ENCODE measurements at places on chromosomes 3 and 15.

- no peak for DNase-seq
Observed at GRCh38 chr3:23624305-23624704, 181.4 kb upstream of the UBE2E1 start.

DNA sequence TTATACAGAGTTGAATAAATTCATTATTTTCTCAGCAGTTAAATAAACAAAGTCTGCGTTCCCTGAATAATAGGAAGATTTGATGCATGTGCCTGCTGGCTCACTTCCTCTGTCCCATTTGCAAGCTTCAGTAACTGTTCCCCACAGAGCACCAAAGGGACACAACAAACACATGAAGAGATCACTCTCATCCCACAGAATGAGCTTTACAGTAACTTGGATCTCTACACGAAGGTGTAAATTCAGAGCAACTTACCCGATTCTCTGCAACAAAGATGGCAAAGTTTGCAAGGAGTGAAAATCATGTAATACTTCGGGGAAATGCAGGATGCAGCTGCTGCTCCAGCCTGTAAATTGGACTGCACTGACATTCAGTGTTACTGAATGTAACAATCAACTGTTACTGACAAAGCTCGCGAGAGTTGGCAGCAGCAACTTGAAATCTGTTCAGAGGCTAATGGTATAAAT lies at the start of gene BCHE:
Gene BCHE, minus strand, starts transcription at position 366 of the 468 bp plus-strand sequence. CDS start 6,390 bp downstream, outside the sequence.
- DNase-seq = peak; percentile 55

- DNase-seq = no peak
Observed at GRCh38 chr3:30248423-30248822, 358.0 kb upstream of the TGFBR2 start.

DNA sequence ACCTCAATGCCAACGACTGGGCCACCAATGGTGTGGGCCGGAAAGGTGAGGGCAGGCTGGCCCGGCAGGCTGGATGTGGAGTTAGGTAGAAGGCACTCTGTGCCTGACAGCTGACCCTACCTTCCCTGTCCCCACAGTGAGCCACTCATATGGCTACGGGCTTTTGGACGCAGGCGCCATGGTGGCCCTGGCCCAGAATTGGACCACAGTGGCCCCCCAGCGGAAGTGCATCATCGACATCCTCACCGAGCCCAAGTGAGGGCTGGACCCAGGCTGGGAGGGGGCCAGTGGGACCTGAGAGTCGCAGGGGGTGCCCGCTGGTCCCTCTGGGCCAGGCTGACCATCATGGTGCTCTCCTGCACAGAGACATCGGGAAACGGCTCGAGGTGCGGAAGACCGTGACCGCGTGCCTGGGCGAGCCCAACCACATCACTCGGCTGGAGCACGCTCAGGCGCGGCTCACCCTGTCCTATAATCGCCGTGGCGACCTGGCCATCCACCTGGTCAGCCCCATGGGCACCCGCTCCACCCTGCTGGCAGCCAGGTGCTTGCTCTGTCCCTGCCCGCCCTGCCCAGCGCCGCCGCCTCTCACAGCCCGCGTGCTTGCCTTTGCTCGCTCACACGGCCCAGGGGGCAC lies 4.5 kb upstream of the FES start:
- DNase-seq = no peak

DNA sequence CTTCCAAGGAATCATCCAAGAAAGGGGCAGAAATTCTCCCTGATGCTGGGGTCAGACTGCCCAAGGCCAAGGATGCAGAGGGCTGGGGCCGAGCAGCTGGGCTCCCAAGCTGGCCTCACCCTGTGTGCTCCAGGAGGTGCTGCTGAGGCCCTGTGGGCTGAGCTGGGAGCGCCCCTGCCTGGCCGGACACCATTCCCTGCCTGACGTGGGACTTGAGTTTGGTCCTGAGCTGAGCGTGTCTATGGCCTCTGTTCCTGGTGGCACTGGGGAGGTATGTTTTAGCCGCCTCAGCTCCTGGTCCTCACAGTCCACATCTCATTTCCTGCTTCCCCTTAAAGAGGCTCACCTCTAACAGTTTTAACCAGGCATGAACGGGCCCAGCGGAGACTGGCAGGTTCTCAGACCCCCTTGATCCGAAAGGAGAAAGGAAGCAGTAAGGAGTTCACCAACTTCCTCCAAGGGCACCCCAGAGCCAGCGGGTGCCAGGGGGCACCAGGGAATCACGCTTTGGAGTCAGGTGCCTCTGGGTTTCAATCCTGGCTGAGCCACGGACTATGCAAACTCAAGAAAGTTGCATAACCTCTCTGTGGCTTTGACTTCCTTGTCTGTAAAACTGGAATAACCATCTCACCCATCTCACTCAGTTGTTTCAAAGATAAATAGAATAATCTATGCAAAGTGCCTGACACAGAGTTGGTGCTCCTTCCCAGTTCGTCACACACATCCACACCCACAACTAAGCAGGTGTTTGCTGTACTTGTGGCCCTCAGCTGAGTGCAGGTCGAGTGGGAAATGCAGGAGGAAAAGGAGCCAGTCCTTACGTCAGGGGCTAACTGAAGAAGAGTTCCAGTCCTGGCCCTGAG lies 48.6 kb downstream of the SLC12A8 start:
- no peak for DNase-seq

DNA sequence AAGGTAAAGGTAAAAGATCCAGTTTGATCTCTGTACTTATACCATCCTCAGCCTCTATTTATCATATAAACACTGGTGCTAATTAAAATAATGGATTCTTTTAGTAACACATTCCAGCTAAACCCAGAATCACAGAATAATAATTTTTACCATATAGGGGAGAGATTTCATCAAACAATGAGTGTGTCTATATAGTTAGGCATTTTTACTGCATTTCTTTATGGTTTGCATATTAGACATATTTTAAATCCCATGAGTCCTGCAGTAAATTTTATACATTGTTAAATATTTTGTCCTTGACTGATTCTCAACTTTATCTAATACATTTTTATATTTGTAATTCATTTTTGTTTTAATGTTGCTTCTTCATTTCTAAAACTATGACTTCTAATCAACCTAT lies 323.7 kb upstream of the AGTR1 start:
- no peak for DNase-seq
